ENCODE measurements at places on chromosomes 11 and 22. TPM values are rescaled to one million over a fixed set of nuclear protein-coding genes. Genes with fewer than 3 reads are reported as not detected.

DNA sequence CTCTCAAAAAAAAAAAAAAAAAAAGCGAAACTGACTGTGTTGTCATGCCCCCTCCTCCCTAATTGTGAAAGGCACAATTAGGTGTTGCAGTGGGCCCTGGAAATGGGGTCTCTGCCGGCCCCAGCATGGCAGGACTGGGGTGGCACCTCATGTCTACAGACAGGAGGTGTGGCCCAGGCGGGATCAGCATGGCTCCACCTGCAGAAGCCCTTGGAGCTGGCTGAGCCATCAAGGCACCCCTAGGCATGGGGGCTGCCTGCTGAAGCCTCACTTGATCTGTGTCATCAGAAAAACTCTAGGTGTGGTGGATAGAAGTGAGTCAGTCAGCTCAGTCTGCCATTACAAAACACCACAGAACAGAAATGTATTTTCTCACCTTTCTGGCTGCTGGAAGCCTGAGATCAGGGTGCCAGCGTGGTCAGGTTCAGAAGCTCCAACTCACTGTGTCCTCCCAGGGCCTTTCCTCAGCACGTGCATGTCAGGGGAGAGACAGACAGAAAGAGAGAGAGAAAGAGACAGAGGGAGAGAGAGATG, 10.1 kb upstream of the B4GALNT4 start:
- no peak for DNase-seq

DNA sequence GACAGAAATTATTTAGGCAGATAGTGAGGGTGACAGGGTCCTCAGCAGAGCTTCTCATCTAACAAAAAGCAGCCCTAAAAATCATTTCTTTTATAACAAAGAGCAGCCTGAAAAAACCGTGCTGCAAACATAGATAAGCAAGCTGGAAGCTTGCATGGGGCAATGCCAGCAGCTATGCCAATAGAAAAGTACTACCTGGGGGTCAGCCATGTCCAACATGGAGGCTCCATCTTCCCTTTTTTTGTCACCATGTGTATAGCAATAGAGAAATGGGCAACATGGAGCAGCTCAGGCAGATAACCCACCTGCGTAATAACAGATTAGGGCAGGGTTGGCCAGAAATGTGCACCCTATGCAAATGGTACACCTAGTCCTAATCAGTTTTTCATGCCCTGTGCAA, 57.4 kb upstream of the IGLL5 start:
- DNase-seq = no peak

MRPL16 gene
- total RNA-seq = 25.7 TPM

RAG2 gene
- total RNA-seq = not detected

GLB1L2 gene
- not detected for total RNA-seq
